DMS79 treated with DMSO at 0.1 percent for 48 hours (cell line): ENCODE measurements at places on chromosomes 16 and 17.
A peak's percentile ranks its signal among the peaks of the same experiment; 100 is the strongest.

DNA sequence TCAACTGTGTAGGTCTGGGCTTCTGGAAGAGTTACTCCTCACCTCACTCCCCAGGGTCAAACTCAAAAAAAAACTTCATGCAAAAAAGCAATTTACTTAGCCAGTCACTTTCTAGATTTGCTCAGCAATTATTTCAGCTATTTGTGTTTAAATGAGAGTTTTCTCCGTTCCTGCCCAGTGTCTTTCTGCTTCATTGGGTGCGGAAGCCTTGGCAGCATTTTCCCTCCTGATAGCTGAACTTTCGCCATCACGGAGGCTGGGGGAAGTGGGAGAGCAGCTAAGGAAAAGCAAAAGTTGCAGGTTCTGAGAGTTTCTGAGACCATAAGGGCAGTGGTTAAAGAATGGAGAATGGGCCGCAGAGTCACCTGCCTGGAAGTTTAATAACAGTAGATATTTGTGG, 287.1 kb upstream of the DYNLRB2 start:
- no peak for DNase-seq

GRCh38 chr17:6240001-6240400, 169.8 kb downstream of the WSCD1 start:
- DNase-seq, result no peak

- DNase-seq, result no peak
These were observed 61.4 kb upstream of the TBX2 start for GRCh38 chr17:61338000-61338798.

DNA sequence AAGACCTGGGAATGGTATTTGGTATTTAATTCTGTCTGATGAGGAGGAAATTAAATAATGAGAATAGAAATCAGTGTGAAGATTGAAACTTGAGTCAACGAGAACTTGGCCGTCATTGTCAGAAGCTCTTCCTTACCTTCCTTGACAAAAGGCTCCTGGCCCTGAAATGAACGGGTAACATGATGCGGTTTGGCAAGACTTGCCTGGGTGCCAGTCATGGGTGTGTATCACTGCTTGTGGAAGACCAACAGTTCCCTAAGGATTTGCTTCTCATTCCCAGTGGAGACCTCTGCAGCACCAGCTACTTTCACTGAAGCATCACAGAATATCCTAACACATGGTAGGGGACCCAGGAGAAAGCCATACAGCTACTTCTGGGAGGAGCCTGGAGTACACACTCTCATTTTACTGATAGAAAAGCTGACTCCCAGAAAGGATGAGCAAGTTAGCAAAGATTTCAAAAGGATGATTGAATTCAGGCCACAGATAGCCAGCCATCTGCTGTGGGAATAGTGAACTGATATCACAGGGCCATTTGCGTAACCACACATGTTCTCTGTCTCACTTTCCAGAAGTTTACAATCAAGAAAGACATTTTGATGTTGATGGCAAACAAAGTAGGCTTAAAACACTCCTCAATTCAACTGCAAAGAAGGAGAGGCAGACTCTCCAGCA, 258.1 kb upstream of the SALL1 start:
- no peak for DNase-seq

GRCh38 chr16:10834130-10834529, 15.5 kb upstream of the TVP23A start:
- no peak for DNase-seq

DNA sequence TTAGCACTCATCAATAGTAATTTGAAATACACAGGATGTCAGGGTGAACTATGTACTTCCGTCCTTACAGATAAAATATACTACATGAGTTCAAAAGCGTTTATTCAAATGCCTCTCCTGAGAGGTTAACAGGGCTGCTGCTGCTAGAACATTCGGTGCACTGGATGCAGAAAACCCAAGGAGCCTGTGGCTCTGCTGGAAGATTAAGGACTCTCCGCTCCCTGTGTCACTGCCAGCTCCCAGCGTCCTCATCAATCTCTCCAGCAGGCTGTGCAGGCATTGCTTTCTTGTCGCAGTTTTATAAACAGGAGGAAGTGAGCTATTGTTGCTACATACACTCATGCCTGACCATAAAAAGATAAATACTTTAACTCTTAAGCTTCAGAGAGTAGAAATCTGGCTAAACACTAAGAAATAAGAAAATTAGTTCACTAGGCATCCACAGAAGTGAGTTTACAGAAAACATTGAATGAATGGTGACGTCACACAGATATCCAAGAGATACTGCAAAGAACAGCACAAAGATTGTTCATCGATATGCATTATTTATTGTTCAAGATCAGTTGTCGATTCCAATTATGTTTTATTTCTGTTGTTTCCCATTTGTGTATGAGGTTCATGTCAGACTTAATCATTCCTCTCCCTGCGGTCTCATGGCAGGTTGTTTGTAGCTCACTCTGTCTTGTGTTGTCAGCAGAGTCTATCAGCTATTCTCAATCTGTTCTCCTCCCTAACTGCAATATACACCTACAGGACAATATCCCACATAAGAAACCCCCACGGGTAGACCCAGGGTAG, 127.9 kb upstream of the MON1B start:
- DNase-seq, result no peak

- no peak for DNase-seq
These were observed 412.3 kb upstream of the CDH11 start for GRCh38 chr16:65534121-65534528.

DNA sequence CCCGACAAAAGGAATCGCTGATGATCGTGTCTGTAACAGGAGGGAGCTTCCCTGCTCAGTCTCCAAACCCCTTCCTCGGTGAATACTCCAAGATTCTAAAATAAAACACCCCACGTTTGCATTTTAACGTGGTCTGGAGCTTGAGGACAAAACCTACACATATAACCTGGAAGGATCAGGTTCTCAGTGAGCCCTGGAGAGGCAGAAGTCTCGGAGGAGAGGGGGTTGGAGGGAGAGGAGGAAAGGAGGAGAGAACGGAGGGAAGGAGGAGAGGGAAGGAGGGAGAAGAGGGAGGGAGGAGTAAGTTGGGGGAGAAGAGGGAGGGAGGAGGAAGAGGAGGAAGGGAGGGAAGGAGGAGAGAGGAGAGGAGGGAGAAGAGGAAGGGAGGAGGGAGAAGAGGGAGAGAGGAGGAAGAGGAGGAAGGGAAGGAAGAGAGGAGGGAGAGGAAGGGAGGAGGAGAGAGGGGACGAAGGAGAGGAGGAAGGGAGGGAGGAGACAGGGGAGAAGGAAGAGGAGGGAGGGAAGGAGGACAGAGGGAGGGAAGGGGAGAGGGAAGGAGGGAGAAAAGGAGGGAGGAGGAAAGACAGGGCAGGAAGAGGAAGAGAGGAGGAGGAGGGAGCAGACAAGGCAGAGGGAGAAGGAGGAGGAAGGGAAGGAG, 27.4 kb upstream of the GINS2 start:
- DNase-seq, result no peak

- DNase-seq, result peak; percentile 24
These were observed 1.3 kb upstream of the RAB11FIP3 start for GRCh38 chr16:424033-424622.

GRCh38 chr17:79083191-79083971, 8.8 kb downstream of the ENGASE start:
- no peak for DNase-seq

DNA sequence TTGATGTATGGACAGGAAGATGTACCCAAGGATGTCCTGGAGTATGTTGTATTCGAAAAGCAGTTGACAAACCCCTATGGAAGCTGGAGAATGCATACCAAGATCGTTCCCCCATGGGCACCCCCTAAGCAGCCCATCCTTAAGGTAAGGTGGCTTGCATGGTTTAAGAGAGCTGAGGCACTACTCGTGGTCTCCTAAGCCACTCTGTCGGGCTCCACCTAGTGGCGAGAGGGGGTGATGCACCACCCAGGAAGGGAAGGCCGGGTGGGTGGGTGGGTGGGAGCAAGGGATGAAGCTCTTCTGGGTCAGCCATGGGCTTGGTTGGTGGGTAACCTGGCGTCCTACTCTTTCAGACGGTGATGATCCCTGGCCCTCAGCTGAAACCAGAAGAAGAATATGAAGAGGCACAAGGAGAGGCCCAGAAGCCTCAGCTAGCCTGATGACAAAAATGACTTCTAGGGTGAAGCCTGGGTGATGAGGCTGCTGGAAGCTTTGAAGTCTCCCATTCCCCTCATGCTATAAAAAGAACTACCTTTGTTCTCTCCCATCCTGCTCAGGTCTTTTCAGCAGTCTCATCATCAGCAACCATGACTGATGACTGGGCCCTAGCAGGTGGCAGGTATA, 21.5 kb downstream of the GPR179 start:
- peak; percentile 5 for DNase-seq

- no peak for DNase-seq
These were observed 70.4 kb downstream of the ZDHHC7 start for GRCh38 chr16:84940670-84941551.

DNA sequence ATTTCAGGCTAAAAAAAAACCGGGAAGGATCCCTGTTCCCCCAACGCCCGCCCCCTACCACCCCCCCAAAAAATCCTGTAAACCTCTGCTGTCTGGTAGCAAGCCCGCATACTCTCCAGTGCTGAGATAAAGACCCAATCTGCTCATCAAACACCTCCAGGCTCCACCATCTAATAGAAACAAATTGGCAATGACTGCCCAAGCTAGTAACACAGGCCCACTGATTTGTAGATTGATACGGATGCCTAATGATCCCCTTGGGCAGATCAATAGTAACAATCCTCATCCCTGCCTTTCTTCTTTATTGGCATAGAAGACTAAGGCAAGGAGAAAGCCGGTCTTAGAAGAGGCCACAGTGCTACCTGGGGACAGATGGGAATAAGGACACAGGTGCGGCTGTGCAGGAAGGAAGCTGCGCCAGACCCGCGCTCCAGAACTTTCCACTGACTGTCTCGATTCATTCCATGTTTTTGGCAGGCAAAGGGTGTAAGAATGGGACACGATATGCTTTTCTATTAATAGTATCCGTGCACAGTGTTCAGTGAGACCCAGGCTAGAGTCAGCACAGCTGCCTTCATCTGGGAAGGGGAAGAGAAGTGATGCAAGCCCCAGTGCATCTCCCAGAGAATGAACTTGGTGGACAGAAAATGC, 407.6 kb upstream of the PSMD7 start:
- DNase-seq, result no peak

GRCh38 chr17:50585346-50585745, 24.8 kb downstream of the CACNA1G start:
- DNase-seq, result no peak

DNA sequence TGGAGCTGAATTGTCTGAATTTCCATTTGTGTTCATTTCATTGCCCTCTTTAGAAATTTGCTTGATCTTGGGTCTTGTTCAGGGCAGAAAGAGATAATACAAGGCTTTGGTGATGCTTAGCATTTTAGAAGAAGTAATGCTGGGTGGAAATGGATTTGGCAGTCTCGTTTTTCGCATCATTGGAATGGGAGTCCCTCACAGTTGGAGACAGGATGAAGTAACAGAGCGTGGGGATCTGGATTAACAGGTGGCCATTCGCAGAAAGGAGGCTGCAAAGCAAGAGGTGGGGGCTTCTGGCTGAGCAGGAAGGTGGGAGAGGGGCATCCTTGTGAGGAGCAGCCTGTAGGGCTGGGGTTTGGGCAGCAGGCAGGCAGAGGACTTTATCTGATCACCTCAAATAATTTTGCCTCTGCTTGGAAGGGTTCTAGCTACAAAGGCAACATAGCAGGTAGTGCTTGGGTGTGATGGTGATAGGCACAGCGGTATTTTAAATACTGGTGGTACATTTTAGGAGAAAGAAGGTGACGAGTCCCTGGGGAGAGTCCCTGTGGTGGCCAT, 17.0 kb downstream of the KSR1 start:
- no peak for DNase-seq

DNA sequence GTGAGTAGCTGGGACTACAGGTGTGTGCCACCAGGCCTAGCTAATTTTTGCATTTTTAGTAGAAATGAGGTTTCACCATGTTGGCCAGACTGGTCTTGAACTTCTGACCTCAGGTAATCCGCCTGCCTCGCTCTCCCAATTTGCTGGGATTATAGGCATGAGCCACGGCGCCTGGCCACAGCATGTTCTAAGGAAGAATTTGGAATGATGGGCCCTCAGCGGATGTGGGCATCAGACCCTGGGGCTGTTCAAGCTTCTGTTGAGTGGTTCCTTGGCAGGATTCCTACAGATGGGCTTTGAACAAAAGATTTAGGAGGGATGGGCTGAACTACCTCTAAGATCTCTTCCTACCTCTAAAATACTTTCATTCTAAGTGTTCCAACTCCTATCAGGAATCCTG, 4.1 kb downstream of the PRPSAP2 start:
- no peak for DNase-seq

DNA sequence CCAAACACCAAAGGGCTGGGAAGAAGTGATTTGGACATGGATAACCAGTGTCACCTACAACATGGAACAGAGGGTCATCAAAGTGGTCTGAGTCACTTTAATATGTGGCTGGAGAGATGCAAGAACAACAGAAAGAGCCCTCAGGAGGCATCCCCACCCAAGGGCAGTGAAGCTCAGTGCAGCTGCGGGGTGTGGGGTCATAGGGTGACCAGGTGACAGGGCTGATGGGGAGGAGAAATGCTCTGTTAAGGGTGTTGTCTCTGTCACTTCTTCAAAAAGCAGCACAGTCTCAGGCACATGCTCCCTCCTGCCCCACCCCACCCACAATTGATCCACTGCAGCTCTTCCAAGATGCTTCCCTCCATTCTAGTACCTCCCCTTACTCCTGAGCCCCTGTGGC, 819.1 kb downstream of the KCNJ18 start:
- no peak for DNase-seq

DNA sequence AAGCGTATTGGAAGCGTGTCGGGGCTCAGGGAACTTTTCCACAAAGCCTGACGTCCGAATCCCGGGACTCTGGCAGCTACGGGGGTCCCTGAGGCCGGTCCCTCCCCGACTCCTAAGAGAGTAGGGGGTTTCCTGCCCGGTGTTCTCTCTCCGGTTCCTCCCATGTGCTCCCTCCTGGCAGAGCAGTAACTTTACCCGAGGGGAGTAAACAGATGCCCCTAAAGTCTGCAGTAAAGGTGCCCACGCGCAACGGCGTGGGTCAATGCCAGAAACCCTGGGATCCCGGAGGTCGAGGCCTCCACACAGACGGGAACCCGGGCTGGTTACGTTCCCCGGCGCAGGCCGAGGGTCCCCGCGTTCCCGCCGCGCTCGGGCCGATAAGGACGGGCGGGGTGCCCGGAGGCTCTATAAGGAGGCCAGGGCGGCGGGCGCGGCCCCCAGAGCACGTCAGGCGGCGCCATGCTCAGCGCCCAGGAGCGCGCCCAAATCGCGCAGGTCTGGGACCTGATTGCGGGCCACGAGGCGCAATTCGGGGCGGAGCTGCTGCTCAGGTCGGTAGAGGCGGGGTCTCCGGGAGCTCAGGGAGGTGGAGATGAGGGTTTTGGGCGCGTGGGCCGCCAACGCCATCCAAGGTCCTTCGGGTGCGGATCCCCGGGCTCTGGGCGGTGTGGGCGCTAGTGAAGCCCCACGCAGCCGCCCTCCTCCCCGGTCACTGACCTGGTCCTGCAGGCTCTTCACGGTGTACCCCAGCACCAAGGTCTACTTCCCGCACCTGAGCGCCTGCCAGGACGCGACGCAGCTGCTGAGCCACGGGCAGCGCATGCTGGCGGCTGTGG, at the start of gene HBM:
Gene HBM, plus strand, starts transcription at position 440 of the 836 bp plus-strand sequence. Its CDS starts 20 bp downstream, at position 460.
- no peak for DNase-seq

DNA sequence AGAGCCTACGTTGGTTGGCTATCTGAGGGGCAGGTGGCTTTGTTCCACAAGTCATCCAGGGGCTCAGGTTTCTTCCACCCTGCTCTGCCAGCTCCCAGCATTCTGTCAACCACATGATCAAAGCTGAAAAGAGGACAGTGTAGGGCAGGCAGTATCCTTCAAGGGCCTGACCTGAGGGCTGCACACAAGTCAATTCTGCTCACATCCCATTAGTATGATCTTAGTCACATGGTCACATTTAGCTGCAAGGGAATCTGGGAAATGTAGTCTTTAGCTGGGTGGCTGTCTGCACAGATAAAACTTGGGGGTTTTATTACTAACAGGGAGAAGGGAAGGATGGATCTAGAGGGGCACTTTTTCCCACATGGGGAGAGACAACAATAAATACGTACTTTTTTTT, 97.3 kb downstream of the SALL1 start:
- DNase-seq, result no peak
